CD4-positive, alpha-beta T cell (primary cell): ENCODE measurements at places on chromosomes 2 and 18.

DNA sequence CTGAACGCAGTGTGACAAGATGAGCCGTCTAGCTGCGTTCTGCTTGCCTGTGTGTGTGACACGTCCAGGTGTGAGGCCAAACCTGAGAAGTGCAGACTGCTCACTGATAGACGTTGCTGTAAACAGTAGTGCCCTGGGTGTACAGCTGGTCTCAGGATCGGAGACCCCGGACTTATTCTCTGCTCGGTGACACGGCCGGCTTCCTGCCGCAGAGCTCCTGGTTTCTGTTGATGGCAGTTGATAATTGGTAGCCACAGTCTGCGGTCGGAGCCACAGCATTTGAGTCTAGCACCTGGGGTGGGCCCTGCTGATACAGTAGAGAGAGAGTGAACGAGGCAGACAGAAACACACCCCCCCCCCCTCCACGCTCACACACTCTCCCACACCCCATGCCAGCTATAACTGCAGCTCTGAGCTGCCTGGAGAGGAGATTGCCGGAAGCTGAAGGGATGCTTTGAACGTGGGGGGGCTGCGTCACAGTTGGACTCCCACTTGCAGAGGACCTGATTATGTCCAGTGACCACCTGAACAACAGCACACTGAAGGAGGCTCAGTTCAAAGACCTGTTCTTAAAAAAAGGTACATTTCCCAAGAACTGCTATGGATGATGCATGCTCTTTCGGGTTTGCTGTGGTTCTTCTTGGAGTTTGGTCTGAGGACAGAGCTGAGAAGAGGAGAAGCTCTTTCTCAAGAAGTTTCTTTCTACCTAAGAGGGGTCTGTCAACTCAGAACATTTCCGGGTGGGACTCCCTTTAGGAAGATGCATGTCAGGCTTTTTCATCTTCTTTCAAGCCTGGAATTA is 114.0 kb downstream of the FAM210A start:
- H3K4me3 ChIP-seq: peak overlapping the region; percentile 51
- peak overlapping the region; percentile 38 for H3K27ac ChIP-seq
- peak; percentile 79 for DNase-seq
- H3K27me3 ChIP-seq: no peaks in the 10 kb centered on the region

GRCh38 chr2:45643543-45644542 is 7.6 kb upstream of the PRKCE start:
- H3K27ac ChIP-seq: no peak overlapping the region
- peak; percentile 70 for DNase-seq
- H3K36me3 ChIP-seq: no peaks in the 10 kb centered on the region
- H3K4me1 ChIP-seq: peaks cover 10% of the 10 kb centered on the region
- H3K27me3 ChIP-seq: peaks cover 22% of the 10 kb centered on the region
- H3K4me3 ChIP-seq: peak overlapping the region; percentile 50

DNA sequence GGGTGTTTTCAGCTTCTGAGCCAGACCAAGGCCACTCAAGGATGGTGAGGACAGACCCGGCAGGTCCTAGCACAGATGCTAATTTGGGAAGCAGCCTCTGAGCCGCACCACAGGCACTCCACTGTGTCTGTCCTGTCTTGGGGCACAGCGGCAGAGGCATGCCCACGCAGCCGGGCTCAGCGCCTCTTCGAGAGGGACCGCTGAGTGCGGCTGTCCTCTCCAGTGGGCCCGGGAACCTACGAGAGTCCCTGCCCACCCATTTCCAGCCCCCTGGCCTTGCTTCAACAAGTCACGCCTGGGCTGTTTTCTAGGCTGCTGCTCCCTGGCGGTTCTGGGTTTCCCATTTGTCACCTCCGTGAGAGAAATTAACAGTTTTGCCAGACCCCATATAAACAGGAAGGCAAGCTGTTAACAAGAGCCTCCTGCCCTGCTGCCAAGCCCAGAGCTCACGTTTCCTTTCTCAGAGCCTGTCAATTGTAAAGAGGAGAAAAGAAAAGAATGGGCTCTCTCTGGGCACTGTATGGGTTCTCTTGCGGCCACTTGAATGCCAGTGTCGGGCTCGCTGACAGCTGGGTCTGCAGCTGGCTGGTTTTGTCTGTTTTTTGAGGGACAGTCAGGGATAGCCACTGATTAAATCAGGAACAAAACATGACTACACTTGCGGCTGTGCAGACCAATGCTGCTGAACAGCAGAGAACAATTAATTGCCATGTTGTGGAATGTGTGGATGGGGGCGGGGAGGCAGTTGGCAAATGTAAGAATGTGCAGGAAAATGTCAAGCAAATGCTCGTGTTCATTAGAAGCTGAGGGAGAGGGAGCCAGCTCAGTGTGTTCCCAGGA is 30.6 kb downstream of the TMEM17 start:
- DNase-seq: no peak
- peaks cover 11% of the 10 kb centered on the region for H3K4me1 ChIP-seq
- H3K27me3 ChIP-seq: no peaks in the 10 kb centered on the region
- H3K36me3 ChIP-seq: no peaks in the 10 kb centered on the region
- peak overlapping the region; percentile 28 for H3K4me3 ChIP-seq
- no peak overlapping the region for H3K27ac ChIP-seq

- DNase-seq: no peak
- no peaks in the 10 kb centered on the region for H3K27me3 ChIP-seq
- H3K27ac ChIP-seq: no peak overlapping the region
- peaks cover 15% of the 10 kb centered on the region for H3K4me1 ChIP-seq
- peaks cover 13% of the 10 kb centered on the region for H3K36me3 ChIP-seq
Observed at GRCh38 chr2:32375228-32375892, 18.5 kb downstream of the BIRC6 start.

DNA sequence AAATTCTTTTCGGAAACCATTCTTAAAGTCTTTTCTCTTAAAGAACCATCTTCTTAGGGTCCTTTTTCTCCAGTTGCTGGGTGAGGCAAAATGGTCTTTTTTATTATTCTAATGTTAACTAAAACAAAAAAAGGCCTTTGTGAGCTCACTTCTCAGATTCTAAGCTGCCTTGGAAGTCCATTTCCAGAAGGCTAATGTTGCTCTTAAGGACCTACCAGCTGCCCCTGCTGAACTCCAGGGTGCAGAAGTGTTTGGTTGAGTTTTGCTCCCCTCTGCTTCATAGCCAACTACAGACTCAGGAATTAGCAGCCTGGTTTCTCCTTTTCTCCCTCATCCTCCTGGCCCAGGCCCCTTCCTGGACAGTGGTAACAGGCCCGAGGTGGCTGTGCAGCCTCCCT is 23.4 kb downstream of the APCDD1 start:
- DNase-seq: no peak
- no peaks in the 10 kb centered on the region for H3K4me1 ChIP-seq
- H3K27ac ChIP-seq: no peak overlapping the region
- no peak overlapping the region for H3K4me3 ChIP-seq

GRCh38 chr18:24138789-24139616 is at the start of gene CABYR:
Gene CABYR (plus strand): TSS chr18:24139062. CDS start chr18:24143115, 4,053 bp downstream.
- H3K27me3 ChIP-seq: peaks cover 11% of the 10 kb centered on the region
- DNase-seq: peak; percentile 67
- H3K36me3 ChIP-seq: peaks cover 9% of the 10 kb centered on the region
- H3K4me1 ChIP-seq: peaks cover 17% of the 10 kb centered on the region
- H3K4me3 ChIP-seq: peak within 1 kb of the TSS; percentile 65
